Stimulated activated naive CD8-positive, alpha-beta T cell treated with anti-CD3 and anti-CD28 coated beads, Interleukin-15, amount 100 ng/mL, for 72 hours (primary cell): ENCODE measurements at places on chromosomes 5 and 9.

DNA sequence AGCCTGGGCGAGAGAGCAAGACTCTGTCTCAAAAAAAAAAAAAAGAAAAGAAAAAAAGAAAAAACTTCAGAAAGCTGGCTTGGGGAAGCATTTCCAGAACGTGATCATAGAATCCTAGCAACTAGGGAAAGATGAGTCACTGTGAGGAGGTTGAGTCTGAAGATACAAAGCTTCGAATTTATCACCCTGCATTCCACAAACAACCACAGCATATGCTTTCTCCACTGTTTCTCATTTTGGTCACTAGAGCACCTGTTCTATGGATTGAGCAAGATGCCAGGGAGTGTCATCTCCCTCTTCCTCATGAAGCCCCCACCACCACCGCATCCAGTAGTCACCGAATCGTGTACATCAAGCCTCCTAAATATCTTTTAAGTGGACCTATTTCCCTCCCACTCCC, 37.9 kb downstream of the SEMA5A start:
- no peak for DNase-seq

- DNase-seq = no peak
Measured at GRCh38 chr9:68998385-68998784, 15.5 kb downstream of the PRKACG start.

- no peak for DNase-seq
Measured at GRCh38 chr5:176438959-176439757, 9.0 kb upstream of the FAF2 start.

- DNase-seq = peak; percentile 61
Measured at GRCh38 chr9:114898741-114899140, 31.6 kb downstream of the TNFSF8 start.
